ENCODE measurements at places on chromosomes 12 and 14. TPM values are rescaled to one million over a fixed set of nuclear protein-coding genes. Genes with fewer than 3 reads are reported as not detected.

Gene LMNTD1
- total RNA-seq: not detected

Gene TAS2R31
- 1.7 TPM for total RNA-seq

Gene TOMM20L
- total RNA-seq: not detected

Gene RAD9B
- 0.61 TPM for total RNA-seq

Gene APEX1
- total RNA-seq: 62.6 TPM

Gene PAWR
- 11.3 TPM for total RNA-seq

Gene LACRT
- not detected for total RNA-seq

Gene SELPLG
- total RNA-seq: 0.80 TPM

Gene GDF11
- 12.1 TPM for total RNA-seq

Gene CPNE6
- total RNA-seq: not detected

Gene KCNC2
- not detected for total RNA-seq
